ENCODE measurements at places on chromosomes 2 and 18.

- no peak for DNase-seq
Measured at GRCh38 chr2:127546797-127547196, 11.3 kb downstream of the MYO7B start.

GRCh38 chr2:142893241-142893640 lies 15.8 kb downstream of the KYNU start:
- no peak for DNase-seq

- no peak for DNase-seq
Measured at GRCh38 chr18:11271954-11272353, 122.6 kb upstream of the PIEZO2 start.

DNA sequence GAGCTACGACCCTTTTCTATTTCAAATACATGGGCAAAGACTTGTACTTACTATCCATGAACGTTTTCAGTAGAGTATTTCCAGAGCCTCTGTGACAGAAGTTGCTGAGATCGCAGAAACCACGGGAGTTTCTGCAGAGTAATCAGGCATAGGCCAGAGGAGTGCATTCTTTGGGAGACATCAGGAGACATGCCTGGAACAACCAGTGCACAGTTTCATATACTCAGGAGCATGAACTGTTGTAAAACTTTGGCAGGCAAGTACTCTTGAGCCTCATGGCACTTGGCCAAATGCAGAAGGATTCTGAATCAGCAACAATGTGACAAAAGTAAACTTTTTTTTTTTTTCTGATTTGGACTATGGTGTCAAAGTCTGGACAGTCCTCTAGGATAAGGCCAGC lies 307.1 kb downstream of the GRB14 start:
- DNase-seq: no peak

All from CMK (cell line).